Right ventricle myocardium inferior (tissue), 1 donor: ENCODE measurements at places on chromosomes 3 and 15.
A peak's percentile ranks its signal among the peaks of the same experiment; 100 is the strongest.

DNA sequence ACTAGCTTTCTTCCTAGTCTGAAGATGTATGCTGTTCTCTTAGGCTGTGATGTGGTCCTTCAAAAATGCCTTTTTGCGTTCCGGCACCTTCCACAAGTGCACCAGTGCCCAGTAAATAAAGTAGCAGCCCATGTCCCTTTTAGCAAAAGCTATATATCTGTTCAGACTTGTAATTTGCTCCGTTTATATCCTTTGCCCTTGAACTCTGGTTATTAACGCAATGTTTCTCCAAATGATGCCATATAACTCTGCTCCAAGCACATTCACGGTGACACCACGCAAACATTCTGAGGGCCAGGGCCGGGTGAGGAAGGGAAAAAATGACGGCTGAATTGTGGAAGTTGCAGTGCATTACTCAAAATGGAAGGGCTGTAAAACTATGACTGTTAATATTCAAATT lies 1001.1 kb upstream of the NR2F2 start:
- DNase-seq = no peak

- no peak for DNase-seq
Measured at GRCh38 chr3:129608087-129608935, 1.8 kb upstream of the PLXND1 start.

GRCh38 chr3:17738921-17739320 lies 3.5 kb downstream of the TBC1D5 start:
- DNase-seq = no peak

GRCh38 chr15:69412701-69413100 lies 1.4 kb upstream of the KIF23 start:
- no peak for DNase-seq

DNA sequence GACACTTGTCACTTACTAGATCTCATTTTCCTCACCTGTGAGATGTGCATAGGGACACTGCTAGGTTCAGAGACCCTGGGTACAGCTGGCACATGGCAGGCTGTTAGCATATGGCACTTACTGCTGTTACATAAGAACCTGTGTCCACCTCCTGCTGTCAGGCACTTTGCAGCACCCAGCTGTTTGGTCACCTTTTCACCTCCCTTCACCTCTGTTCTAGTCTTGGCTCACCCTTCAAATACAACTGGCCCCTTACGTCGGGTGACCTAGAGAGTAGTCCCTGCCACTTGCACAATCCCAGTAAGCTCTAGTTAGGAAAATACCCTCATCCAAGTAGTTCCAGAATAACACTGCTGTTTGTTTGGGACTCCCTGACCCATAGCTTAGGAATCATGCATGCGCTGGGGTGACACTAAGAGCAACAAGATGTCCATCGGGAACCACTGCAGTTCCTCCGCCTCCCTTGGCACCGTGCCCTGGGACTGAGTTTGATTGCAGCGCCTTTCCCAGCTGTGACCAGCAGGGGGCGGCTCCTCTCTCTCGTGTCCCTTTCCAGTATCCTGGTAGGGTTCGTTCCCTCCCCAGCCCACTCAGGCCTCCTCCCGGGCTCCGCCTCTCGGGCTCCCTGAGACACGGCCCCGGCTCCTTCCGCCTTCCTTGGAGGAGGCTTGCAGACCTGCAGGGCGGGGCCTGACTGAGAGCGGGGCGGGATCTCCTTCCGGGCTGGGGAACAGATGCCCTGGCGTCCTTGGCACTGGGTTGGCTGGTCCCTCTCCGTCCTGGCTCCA lies 78.6 kb downstream of the ABHD5 start:
- peak; percentile 98 for DNase-seq

- no peak for DNase-seq
Measured at GRCh38 chr3:47259114-47259513, 23.5 kb downstream of the KIF9 start.

DNA sequence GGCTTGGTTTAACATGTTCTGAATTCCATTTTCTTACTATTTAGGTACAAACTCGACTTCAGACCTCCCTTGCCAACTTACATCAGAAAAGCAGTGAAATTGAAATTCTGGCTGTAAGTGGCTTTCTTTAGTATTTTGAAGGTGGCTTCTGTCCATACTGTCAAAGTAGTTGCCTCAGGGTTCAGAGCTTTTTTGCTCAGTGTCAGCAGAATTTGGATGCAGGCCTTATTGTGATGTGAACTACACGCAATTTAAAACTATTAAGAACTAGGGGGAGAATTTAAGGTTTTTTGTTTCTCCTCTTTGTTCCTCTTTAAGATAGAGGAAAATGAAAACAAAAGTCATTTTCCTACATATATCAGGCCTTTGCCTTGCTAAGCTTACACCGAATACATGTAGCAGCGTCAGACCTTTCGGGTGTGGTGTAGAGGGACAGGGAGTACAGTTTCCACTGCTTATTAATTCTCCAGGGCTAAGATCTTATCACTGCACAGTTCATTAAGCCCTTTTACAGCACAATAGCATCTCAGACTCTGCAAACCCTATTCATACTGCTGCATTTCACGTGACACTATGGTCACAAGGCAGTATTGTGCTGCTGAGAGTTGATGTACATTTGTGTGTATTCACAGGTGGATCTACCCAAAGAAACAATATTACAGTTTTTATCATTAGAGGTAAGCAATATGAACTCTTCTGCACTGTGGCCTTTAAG lies 6.7 kb downstream of the SRP14 start:
- DNase-seq = no peak

DNA sequence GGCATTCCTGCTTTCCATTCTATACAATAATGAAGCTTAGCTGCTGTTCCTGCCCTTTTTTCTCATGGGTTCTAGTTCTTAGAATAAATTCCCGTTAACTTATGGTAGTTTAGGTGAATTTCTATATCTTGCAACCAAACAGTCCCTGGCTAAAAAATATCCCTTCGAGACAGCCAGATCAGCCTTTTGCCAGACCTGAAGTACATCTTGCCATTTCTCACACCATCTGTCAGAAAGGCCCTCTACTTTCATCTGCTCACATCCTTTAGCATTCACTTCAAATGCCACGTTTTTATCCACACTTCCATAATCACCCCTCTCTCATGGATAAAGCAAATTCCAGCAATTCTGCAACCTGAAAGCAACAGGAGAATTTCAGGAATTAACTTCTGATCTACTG lies 145.4 kb downstream of the GAP43 start:
- DNase-seq = no peak

GRCh38 chr3:32685543-32686185 lies 676 bp downstream of the CNOT10 start:
- no peak for DNase-seq

- DNase-seq = peak; percentile 55
Measured at GRCh38 chr3:34394978-34395748, 596.7 kb downstream of the PDCD6IP start.

DNA sequence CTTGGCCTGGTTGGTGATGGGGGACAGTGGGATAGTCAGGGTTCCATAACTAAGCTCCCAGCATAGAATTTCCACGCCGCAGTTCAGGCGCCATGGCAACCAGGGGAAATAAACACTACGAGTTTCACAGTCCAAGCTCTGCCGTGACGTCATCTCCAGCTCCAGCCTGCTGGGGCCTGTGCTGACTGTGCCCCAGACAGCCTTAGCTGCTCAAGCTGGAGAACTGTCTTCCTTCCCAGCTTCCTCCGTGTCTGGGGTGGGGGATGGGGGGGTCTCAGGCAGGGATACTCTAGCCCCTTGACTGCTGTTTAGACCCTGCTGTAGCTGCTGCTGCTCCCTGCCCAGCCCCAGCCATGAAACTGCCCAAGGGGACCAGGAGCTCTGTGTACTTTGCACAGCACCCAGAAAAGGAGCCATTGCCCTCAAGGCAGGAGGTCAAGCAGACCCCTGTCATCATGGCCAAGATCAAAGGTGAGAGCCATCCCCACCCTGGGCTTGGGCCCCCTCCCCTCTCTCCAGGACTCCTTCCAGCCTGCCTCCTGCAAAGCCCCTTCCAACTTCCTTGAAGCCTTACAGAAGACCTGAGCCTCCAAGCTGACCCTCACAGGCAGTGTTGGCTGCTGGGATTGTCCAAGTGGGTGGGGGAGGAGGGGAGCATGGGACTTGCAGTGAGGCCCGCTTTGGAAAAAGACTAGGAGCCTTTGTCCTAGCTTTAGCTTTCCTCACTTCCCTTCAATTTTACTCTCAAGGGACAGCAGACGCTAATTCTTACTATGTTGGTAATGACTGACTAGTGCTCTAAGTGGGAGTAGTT lies 11.4 kb upstream of the CSPG4 start:
- peak; percentile 94 for DNase-seq

GRCh38 chr3:189458528-189458927 lies 172.7 kb upstream of the TP63 start:
- peak; percentile 60 for DNase-seq

DNA sequence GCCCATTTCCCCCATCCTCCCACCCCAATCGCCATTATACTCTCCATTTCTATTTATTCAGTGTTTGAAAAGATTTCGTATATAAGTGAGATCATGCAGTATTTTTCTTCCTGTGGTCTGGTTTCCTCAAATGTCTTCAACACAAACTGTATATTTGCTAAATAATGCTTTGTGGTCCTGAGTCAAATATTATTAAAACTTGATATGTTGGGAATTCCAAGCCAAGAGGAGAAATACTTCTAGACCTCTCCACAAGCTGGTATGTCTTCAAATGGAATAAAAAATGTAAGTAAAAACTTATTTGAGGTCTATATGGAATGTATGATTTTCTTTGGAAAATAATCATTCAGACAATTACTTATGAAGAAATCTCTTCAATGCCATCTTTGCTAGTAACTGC lies 122.5 kb upstream of the TSC22D2 start:
- DNase-seq = no peak

GRCh38 chr3:136195258-136196063 lies 674 bp downstream of the MSL2 start:
- DNase-seq = peak; percentile 93

DNA sequence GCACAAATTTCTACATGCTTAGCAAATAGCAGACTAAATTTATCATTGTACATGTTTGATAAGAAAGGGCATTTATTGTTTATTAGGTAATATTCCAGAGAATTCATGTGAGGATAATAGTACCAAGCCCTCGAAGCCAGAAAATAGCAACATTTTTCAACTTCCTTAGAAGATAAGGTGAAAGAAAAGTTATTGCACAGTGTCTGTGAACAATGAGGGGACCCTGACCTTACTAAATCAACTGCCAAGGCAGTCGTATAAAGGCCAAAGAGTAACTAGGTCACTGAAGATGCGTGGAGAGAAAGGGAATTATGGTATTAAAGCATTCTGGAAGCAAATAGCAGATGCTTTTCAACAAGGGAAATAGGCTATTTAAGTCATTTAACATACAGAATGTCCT lies 20.3 kb upstream of the ARL6 start:
- no peak for DNase-seq

GRCh38 chr3:11508346-11509172 lies 135.2 kb downstream of the VGLL4 start:
- no peak for DNase-seq

DNA sequence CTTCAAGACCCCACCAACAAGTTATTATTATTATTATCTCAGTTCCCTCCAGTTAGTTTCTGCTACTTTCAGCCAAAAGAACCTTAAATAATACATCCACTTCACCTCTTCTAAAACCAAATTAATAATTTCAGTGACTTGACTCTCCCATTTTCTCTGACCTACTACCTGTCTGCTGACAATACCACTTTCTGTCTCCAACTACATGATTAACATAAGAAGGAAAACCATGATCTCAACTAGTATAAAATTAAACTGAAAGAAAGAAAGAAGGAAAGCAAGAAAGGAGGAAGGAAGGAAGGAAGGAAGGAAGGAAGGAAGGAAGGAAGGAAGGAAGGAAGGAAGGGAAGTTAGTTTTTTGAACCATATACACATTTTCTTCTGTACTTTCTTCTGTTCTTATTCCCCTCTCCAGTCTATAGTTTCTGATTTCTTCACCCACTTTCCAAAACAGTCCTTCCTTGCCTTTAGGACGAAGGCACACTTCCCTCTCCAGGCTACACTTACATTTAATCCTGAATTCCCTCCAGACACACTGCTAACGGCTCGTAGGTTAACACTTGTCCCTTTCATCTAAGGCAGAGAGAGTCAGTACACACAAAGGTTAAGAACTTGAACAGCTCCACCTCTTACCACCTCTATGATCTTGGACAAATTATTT lies 79.5 kb upstream of the GUCA1C start:
- DNase-seq = no peak

DNA sequence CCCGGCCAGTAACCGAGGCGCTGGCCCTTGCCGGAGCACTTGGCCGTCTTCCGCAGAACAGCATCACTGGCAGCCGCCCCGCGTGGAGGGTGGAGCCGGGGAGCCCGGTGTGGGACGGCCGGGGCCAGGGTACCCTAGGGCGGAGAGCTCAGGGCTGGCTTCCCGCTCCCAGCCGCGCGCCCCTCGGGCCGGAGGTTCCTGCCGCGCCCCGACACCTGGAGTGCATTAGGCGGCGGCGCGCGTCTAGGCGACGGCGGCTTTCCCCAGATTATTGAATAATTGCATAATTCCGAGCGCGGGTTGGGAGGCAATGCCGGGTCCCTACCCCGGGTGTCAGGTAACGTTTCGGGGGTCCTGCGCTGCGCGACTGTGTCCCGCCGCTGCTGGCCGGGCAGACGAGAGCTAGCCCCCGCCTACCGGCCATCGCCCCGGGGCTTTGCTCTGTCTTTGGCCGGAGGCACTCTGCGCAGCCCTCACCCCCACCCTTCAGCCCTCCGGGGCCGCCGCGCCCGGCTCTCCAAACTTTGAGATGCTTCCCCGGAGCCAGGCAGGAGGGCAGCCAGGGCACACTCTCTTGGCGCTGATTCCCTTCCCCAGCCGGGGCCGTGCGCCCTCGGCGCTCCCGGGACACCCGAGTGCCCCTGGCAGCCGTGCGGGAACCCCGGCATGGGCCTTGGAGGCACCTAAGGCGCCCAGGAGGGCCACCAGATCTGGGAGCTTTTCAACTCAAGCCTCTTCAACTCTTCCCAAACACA lies 749 bp downstream of the ITGA11 start:
- DNase-seq = peak; percentile 76

DNA sequence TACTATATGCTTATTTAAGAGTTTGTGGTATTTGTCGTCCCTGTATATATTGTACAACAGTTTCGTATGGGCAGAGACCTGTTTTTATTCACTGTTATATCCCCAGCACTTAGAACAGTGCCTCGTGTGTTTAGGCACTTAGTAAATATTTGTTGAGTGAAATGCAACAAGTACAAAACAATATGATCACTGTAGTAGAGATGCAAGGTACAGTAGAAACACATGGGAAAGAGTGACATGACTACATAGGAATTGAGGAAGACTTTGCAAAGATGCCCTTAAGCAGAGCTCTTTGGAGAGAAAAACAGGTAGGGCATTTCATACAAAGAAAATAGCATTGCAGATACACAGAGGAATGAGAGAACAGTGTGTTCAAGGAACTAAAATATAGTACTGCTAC lies 18.3 kb downstream of the RASA2 start:
- no peak for DNase-seq

DNA sequence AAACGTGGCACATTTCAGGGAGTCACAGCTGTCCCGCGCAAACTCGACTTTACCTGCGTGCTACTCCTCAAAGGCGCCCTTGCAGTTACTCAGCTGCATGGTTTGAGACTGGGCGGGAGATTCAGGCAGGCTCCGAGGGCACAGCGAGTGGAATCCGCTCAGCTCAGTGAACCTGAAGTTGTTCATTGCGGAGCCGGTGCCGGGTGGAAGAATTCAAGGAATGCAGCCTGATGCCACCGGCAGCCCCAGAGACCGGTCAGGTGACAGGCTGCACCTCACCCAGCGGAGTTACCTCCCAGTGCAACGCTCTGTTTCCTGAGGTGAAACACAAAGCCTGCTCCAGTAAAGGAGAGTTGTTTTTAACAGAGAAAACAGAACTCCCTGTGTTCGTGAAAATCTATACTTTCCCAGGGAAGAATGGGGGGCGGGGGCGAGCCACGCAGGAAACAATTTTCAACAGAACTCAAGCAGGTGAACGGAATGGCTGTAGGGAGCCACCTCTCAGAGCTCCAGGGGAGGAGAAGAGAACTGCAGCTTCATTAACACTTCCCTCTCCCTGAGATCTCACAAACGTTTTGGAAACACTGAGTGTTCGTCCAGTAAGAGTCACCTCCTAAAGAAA lies 3.8 kb downstream of the VEPH1 start:
- peak; percentile 63 for DNase-seq
